Activated CD4-positive, alpha-beta memory T cell treated with anti-CD3 and anti-CD28 coated beads, Interleukin-2, amount 10 ng/mL, durations not matched to agents 7 days and 5 days (primary cell): ENCODE measurements at places on chromosomes 2 and 18. TPM values are rescaled to one million over a fixed set of nuclear protein-coding genes. Genes with fewer than 3 reads are reported as not detected.
A peak's percentile ranks its signal among the peaks of the same experiment; 100 is the strongest.

The PAX3 gene
- total RNA-seq, result not detected

The SNED1 gene
- 32.6 TPM for total RNA-seq

The CIDEA gene
- not detected for total RNA-seq

The RAB31 gene
- 4.9 TPM for total RNA-seq

The ATP8B1 gene
- not detected for total RNA-seq

The ABCG5 gene
- total RNA-seq, result not detected

The BMP10 gene
- not detected for total RNA-seq

GRCh38 chr2:164535280-164536025 lies 85.8 kb downstream of the GRB14 start:
- no peak overlapping the region for H3K4me3 ChIP-seq
- no peak for DNase-seq
- no peaks in the 10 kb centered on the region for H3K4me1 ChIP-seq
- H3K27ac ChIP-seq, result no peak overlapping the region
- H3K36me3 ChIP-seq, result no peaks in the 10 kb centered on the region

DNA sequence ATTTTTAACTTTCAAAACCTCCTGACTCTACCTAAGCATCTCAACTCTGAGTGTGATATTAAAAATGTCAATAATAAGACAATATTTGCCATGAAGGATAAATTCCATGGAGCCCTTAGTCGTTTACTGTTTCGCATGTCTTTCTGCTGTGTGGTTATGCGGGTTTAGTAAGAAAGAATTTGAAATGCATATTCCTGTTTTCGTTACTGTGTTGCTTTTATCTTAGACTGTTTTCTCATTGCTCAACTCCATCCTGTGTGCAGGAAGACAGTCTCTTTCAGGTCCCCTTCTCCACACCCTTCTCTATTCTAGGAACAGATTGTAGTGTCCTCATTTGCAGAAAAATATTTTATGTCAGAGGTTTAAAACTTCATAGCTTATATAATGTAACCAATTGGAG lies 82.5 kb upstream of the MAP3K20 start:
- H3K27ac ChIP-seq, result no peak overlapping the region
- no peak for DNase-seq
- no peak overlapping the region for H3K4me3 ChIP-seq
- H3K36me3 ChIP-seq, result no peaks in the 10 kb centered on the region

- no peaks in the 10 kb centered on the region for H3K4me1 ChIP-seq
- no peak overlapping the region for H3K4me3 ChIP-seq
- no peaks in the 10 kb centered on the region for H3K27me3 ChIP-seq
- H3K27ac ChIP-seq, result no peak overlapping the region
- H3K36me3 ChIP-seq, result no peaks in the 10 kb centered on the region
These were observed 143.4 kb downstream of the NCKAP5 start for GRCh38 chr2:133424876-133425275.

- DNase-seq, result no peak
- no peak overlapping the region for H3K4me3 ChIP-seq
- H3K27me3 ChIP-seq, result peaks cover 62% of the 10 kb centered on the region
- H3K27ac ChIP-seq, result no peak overlapping the region
- no peaks in the 10 kb centered on the region for H3K36me3 ChIP-seq
- H3K4me1 ChIP-seq, result peaks cover 7% of the 10 kb centered on the region
These were observed 6.6 kb upstream of the MYO5B start for GRCh38 chr18:50201476-50202018.

DNA sequence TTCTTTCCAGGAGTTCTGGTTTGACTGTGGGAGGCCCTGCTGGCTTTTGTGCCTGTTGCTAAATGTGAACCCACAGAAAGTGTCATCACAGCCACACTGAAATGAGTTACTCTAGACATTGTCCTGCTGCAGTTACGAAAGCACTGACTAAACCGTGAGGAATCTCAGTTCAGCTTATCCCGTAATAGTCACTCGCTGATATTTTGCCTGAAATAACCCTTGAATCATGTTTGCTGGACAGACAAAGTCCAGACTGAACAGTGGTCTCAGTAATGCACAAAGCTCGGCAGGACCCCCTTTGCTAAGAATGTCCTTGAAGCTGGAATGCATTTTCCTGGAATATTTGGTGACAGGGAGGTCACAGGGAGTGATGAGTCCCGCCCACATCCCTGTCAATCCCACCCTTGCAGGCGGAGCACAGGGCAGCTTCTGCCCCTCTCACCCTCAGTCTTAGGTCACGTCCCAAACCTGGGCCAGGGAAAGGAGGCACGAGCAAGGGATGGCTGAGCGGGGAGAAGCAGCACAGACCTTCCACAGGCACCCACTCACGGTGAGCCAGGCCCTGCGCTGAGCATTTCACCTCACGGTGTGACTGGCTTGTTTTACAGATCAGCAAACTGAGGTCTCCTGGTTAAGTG lies 53.4 kb downstream of the ADI1 start:
- H3K27ac ChIP-seq, result no peak overlapping the region
- H3K4me3 ChIP-seq, result no peak overlapping the region
- peaks cover 5% of the 10 kb centered on the region for H3K4me1 ChIP-seq
- DNase-seq, result no peak
- H3K27me3 ChIP-seq, result no peaks in the 10 kb centered on the region
- peaks cover 21% of the 10 kb centered on the region for H3K36me3 ChIP-seq

DNA sequence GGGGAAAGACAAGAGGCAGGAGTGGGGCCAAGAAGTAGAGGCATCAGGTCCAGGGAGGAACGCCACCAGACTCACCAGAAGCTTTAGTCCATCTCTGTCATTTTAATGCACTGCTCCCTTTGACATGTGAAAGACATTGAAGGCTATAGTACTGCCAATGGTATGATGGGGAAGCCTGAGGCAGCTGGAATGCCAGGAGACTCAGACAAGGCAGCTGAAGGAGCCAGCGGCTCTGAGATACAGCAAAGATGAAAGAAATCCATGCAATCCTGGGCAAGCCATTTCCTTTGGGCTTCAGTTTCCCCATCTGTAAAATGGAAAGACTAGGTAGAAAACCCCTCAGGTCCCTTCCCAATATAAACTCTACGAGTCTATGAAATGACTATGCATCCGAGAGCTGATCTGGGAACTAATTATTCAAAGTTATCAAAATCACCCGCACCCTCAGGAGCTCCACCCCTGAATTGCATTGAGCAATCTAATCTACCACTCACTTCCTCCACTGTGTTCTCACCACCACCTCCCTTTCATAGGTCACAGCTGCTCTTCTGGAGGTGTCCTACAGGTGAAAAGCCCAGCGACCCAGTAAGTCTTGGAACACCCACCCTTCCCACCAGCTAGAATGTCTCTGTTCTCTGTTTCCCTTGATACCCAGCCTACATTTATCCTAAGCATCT lies 3.1 kb downstream of the CXCR2 start:
- no peaks in the 10 kb centered on the region for H3K36me3 ChIP-seq
- no peak overlapping the region for H3K4me3 ChIP-seq
- no peak for DNase-seq
- H3K27me3 ChIP-seq, result peaks cover 14% of the 10 kb centered on the region

GRCh38 chr2:180324182-180324581 lies 317.1 kb upstream of the CWC22 start:
- H3K27me3 ChIP-seq, result no peaks in the 10 kb centered on the region
- H3K4me1 ChIP-seq, result no peaks in the 10 kb centered on the region
- H3K4me3 ChIP-seq, result no peak overlapping the region
- no peak overlapping the region for H3K27ac ChIP-seq
- no peak for DNase-seq

GRCh38 chr18:21629089-21629832 lies 17.1 kb downstream of the SNRPD1 start:
- no peaks in the 10 kb centered on the region for H3K27me3 ChIP-seq
- H3K4me1 ChIP-seq, result peaks cover 21% of the 10 kb centered on the region
- peaks cover 49% of the 10 kb centered on the region for H3K36me3 ChIP-seq
- H3K4me3 ChIP-seq, result peak overlapping the region; percentile 0
- peak overlapping the region; percentile 71 for H3K27ac ChIP-seq

- no peak overlapping the region for H3K27ac ChIP-seq
- DNase-seq, result no peak
- no peaks in the 10 kb centered on the region for H3K36me3 ChIP-seq
- no peak overlapping the region for H3K4me3 ChIP-seq
These were observed 90.9 kb downstream of the MOGAT1 start for GRCh38 chr2:222762342-222762741.

DNA sequence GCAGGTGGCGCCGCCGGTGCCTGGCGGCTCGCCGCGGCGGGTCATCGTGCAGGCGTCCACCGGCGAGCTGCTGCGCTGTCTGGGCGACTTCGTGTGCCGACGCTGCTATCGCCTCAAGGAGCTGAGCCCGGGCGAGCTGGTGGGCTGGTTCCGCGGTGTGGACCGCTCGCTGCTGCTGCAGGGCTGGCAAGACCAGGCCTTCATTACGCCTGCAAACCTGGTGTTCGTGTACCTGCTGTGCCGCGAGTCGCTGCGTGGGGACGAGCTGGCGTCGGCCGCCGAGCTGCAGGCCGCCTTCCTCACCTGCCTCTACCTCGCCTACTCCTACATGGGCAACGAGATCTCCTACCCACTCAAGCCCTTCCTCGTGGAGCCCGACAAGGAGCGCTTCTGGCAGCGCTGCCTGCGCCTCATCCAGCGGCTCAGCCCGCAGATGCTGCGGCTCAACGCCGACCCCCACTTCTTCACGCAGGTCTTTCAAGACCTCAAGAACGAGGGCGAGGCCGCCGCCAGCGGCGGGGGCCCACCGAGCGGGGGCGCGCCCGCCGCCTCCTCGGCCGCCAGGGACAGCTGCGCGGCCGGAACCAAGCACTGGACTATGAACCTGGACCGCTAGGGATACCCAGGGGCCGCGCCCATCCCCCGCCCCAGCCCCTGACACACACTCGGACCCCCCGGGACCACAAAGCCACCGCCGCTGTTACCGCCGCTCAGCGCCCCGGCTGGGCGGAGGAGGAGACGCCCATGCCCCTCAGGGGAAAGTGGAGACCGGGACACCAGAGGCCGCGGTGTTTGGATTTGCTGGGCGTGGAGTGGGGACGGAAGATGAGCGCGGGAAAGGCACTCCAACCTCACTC lies 1.1 kb downstream of the CDK5R2 start:
- peaks cover 73% of the 10 kb centered on the region for H3K27me3 ChIP-seq
- H3K36me3 ChIP-seq, result no peaks in the 10 kb centered on the region
- peaks cover 15% of the 10 kb centered on the region for H3K4me1 ChIP-seq
- no peak for DNase-seq
- no peak overlapping the region for H3K27ac ChIP-seq

- H3K27ac ChIP-seq, result no peak overlapping the region
- DNase-seq, result no peak
- H3K4me3 ChIP-seq, result no peak overlapping the region
- H3K27me3 ChIP-seq, result no peaks in the 10 kb centered on the region
- H3K4me1 ChIP-seq, result no peaks in the 10 kb centered on the region
- no peaks in the 10 kb centered on the region for H3K36me3 ChIP-seq
These were observed 219.8 kb downstream of the ATAD2B start for GRCh38 chr2:23707096-23707495.

DNA sequence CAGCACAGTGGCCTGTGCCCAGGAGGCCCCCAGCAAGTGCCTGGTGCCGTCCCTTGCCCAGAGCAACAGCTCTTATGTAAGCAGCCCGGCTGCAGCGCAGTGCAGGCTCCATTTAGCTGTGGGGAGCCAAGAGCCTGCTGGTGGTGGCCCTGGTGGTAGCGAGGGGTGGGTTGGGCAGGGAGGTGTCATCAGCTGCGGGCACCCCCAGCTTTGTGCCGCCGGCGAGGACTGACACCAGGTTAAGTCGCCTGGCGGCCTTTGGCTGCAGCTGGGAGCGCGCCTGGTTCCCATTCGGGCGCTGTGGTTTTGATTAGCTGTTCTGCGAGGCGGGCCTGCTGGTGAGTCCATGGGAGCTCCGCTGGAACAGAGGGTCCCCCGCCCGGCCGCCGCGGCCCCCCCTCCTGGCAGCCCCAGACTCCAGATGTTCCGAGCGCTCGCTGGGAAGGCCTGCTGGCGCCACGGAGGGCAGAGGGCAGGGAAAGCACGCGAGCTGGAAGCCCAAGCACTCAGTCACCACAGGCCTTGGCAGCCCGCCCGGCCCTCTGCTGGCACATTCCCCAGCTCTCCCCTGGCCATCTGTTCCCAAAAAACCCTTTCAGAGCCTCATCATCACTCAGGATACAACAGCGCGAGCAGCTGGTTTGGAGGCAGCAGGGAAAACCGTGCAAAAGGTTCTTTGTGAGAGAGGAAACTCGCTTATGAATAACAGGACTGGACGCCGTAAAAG lies 18.4 kb downstream of the ATOH8 start:
- H3K4me3 ChIP-seq, result no peak overlapping the region
- H3K27me3 ChIP-seq, result peaks cover 46% of the 10 kb centered on the region
- DNase-seq, result no peak
- peaks cover 3% of the 10 kb centered on the region for H3K4me1 ChIP-seq
- no peaks in the 10 kb centered on the region for H3K36me3 ChIP-seq

DNA sequence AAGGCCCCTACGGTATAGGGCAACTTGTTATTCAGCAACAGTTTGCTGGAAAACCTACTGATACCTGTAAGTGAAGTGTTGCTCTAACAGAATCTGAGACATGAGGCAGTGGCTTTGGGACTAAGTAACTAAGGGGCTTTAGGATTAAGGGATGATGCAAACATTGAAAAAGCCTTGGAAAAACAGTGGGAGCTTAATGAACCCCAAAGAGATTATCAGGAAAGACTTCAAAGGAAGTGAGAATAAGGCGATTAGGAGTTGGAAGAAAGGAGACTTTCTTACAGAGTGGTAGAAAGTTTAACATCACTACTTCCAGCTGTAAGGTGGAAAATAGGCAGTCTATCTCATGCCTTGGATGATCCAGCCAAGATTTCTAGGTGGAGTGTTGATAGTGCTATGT lies 158.2 kb upstream of the TRIB2 start:
- no peaks in the 10 kb centered on the region for H3K36me3 ChIP-seq
- peaks cover 37% of the 10 kb centered on the region for H3K4me1 ChIP-seq
- no peak for DNase-seq
- H3K27ac ChIP-seq, result no peak overlapping the region
- no peaks in the 10 kb centered on the region for H3K27me3 ChIP-seq

DNA sequence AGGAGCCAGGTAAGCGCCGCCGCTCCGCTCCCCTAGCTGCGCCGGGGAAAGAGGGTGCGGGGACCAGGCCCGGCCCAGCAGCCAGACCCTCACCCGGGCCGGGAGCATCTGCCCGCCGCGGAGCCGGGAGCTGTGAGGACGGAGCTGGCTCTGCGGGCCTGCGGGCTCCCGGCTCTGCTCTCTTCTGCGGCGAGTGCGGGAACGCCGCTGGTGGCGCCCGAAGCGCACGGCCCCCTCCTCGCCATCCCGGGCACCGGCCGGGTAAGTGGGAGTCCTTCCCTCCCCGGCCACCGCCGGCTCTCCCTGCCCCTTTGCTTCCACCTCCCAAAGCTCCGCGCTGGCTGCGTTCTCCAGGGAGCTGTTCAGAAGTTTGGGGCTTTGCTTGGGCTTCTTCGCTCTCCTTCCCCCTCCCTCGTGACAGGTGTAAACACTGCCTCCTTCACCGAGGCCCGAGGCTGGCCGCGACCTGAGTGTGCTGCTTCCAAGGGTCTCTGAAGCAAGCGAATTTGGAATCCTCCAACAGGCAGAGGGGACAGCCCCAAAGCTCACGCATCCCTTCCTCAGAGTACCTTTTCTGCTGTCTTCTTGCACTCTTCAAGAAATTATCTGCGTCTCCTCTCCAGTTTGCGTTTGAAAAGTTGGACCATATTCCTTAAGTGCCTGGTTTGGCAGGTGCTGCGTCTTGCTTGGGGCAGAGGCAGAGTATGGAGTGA lies 632 bp downstream of the AFTPH start:
- H3K4me1 ChIP-seq, result peaks cover 44% of the 10 kb centered on the region
- DNase-seq, result peak; percentile 49
- H3K36me3 ChIP-seq, result peaks cover 25% of the 10 kb centered on the region
- H3K27me3 ChIP-seq, result peaks cover 2% of the 10 kb centered on the region
- H3K4me3 ChIP-seq, result peak overlapping the region; percentile 97
- H3K27ac ChIP-seq, result peak overlapping the region; percentile 98

- H3K4me1 ChIP-seq, result no peaks in the 10 kb centered on the region
- peaks cover 4% of the 10 kb centered on the region for H3K27me3 ChIP-seq
- no peaks in the 10 kb centered on the region for H3K36me3 ChIP-seq
- no peak overlapping the region for H3K27ac ChIP-seq
- no peak for DNase-seq
These were observed 183.0 kb downstream of the PMAIP1 start for GRCh38 chr18:60082790-60083189.
